NCI-H2107 (cell line): ENCODE measurements at places on chromosomes 7 and 10.

DNA sequence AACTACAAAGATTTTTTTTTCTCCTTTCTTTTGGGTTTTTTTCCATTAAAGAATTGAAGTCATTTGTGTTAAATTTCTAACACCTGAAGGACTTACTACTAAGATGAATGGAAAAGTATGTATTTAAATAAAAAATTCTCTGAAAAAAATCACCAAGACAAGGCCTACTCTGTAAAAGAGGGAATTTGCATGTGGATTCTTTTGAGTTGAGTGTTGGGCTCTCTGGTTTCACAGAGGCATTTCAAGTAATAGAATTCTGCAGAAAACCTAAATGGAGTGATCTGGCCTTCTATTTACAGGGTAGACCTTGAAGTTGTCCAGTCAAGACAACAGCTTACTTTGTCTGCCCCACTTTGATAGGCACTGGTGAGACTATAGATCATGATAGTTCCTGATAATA lies 4.1 kb downstream of the LRRC17 start:
- no peak for DNase-seq

- DNase-seq: no peak
Observed at GRCh38 chr7:157794746-157795065, 457.9 kb downstream of the DNAJB6 start.

DNA sequence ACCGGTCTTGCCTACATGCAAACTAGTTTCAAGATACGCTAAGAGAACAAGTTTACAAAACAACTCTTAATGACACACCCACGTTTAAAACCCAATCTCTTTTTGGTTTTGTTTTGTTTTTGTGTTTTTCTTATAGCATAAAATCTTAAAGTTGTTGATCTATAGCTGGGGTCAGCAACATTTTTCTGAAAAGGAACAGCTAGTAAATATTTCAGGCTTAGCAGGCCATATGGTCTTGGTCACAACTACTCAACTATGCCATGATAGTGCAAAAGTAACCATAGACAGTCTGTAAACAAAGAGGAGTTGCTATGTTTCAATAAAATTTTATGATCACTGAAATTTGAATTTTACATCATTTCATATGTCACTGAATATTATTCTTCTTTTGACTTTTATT lies 327.4 kb downstream of the AGMO start:
- no peak for DNase-seq

DNA sequence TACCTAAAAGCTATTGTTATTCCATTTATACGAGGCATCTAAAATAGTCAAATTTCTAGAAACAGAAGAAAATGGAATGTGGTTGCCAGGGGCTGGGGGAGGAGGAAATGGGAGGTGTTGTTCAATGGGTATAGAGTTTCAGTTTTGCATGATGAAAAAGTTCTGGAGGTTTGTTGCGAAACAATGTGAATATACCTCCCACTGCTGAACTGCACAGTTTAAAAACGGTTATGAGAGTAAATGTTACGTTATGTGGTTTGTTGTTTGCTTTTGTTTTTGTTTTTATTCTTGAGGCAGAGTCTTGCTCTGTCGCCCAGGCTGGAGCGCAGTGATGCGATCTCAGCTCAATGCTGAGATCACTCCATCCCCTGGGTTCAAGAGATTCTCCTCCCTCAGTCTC lies 64.9 kb upstream of the NRBF2 start:
- DNase-seq: no peak

GRCh38 chr7:91127325-91127724 lies 136.9 kb upstream of the FZD1 start:
- DNase-seq: no peak

GRCh38 chr10:77532068-77532467 lies 105.5 kb downstream of the KCNMA1 start:
- no peak for DNase-seq

DNA sequence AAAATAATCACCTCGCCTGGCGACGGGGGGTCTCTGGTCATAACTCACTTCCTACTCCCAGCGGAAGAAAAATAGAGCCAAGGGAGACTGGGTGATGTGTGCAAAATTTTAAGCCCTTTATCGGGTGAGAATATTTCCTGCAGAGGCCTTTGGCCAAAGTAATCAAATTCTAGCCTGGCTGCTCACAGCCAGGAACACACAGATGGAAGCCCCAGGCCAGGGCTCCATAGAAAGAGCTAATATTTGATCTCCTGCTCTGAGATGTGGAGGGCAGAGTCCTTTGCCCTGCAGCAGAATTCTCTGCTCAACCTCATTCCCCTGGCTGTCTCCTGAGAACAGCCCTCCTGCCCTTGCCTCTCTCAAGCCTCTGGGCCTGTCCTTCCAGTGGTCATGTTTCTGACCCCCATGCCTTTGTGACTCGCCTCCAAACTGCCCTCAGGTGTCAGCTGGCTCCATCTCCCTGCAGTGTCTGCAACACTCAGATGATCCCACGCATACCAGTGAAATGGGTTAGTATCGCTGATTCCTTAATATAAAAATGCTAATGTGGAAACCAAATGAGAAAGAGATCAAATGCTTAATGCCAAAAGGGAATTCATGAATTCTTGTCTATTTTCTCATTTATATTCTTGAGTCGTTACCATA lies 34.5 kb downstream of the FRMD4A start:
- no peak for DNase-seq

GRCh38 chr7:157044147-157044687 lies 33.8 kb upstream of the MNX1 start:
- no peak for DNase-seq

- DNase-seq: no peak
Observed at GRCh38 chr7:41992881-41993867, 243.8 kb downstream of the GLI3 start.

- DNase-seq: no peak
Observed at GRCh38 chr7:155797262-155798250, 14.7 kb downstream of the SHH start.

- no peak for DNase-seq
Observed at GRCh38 chr10:13949844-13950542, 363.2 kb downstream of the PRPF18 start.
